ENCODE measurements at places on chromosomes 5 and 9. TPM values are rescaled to one million over a fixed set of nuclear protein-coding genes. Genes with fewer than 3 reads are reported as not detected.
A peak's percentile ranks its signal among the peaks of the same experiment; 100 is the strongest.

DNA sequence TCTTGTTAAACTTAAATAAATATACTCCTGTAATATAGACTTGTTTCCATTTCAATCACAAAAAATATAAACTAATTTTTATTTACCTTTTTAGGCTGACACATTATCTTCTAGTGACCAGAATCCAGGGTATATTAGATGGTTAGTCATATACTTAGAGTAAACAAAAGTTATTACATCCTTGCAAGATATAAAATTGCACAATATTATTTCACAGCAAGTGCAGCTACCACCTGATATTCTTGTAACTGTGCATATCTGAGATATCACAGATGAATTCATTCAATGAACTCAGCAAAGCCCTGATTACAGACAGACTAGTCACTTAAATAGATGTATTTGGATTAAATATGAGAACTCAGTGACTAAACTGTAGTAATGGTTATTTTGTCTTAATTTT lies 25.6 kb upstream of the ARRDC3 start:
- DNase-seq = peak; percentile 66

GRCh38 chr9:135275571-135276289 lies 188.3 kb downstream of the OLFM1 start:
- no peak for DNase-seq

PCDHB8 gene
- 0.40 TPM for total RNA-seq

- no peak for DNase-seq
These were observed 31.9 kb downstream of the SLC12A7 start for GRCh38 chr5:1079961-1080360.

DNA sequence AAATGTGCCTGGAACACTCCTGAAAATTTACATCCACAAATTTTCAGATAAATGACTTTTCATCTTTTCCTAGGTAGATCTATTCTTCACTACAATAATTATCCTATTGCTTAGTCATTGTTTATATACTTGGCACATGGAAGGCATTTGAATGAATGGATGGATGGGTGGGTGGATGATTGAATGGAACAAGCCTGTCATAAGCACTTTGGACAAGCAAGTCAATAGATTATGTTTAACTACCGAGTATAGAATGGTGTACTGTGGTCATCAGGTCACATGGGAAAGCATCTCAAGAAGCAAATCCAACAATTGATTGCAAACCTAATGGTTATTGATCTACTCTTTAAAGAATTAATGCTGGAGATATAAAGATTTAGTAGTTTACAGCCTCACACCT lies 114.4 kb upstream of the DMRTA1 start:
- peak; percentile 22 for DNase-seq

FOXD4L4 gene
- total RNA-seq = not detected

DNA sequence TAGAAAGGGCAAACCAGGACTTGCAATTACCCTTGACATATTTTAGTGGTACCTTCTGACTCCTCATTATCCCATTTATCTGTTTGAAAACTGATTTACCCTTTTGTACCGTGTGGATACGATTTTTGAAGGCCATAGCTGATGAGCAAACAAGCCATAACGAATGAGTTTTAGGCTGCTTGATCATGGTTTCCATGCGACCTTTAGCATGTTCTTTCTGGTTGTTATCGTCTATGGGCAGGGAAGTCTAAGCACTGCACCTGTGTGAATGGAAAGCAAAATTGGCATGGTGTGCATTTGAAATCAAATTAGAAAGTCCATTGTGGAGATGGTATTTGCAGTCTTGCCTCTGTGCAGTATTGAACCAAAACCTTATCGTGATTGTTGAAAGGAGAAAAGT lies 127.7 kb downstream of the TLE4 start:
- DNase-seq = no peak

- DNase-seq = no peak
These were observed 11.1 kb upstream of the RALGDS start for GRCh38 chr9:133132174-133132573.

SLC6A7 gene
- 0.35 TPM for total RNA-seq

CCNI2 gene
- not detected for total RNA-seq

DNA sequence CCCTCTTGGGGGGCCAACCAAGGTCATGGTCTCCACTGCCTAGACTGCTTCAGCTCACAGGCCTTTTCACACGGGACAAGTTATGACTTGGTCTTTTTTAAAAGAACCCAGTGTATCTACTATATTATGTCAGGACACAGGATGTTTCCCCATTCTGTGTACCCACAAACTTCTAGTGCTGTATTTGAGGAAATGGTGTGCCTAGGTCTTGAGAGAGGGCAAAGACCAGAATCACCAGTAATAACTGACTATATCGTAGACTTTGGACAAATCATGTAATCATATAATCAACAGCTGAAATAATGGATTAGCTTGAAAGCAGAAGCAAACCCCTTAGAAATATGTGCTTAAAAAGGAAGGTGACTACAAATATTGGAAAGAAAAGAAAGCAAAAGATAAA lies 133.3 kb downstream of the ARL15 start:
- no peak for DNase-seq

DNA sequence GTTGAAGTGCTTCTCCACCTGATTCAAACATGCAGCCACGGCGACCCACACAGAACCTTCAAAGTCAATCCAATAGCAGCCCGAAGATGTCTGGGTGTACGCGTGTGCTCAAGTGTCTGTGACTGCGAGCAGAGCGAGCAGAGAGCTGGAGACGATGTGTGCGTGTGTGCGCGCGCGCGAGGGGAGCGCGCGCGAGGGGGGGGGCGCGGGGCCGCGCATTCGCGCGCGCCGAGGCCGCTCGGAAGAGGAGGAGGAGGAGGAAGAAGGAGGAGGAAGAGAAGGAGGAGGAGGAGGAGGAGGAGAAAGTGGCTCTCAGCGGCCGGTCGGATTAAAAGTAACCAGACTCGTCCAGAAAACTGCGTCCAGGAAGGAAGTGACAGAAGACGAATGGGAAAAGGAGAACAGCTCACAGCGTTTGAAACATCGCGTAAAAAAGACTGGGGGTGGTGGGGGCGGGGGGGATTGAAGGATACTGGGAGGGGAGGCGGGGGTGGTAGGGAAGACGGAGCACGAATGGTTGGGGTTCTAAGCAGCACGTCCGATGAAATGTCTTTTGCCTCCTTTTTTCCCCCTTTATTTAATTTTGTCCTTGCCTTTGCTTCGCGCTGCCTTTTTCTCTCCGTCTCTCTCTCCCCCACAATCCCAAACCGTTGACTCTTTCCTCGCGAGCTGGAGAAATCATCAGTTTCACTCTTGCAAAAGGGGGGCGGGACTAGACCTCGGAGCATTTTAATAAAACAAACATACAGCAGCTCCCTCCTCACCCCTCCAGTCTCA lies at the start of gene MEF2C:
MEF2C (minus strand) TSS at position 126 of the 777 bp plus-strand sequence. CDS start 59,396 bp downstream, outside the sequence.
- peak; percentile 83 for DNase-seq

FBLL1 gene
- 0.07 TPM for total RNA-seq

FRRS1L gene
- not detected for total RNA-seq

IRX4 gene
- not detected for total RNA-seq

- DNase-seq = no peak
These were observed 51.2 kb downstream of the SLC36A1 start for GRCh38 chr5:151498395-151499155.

DNA sequence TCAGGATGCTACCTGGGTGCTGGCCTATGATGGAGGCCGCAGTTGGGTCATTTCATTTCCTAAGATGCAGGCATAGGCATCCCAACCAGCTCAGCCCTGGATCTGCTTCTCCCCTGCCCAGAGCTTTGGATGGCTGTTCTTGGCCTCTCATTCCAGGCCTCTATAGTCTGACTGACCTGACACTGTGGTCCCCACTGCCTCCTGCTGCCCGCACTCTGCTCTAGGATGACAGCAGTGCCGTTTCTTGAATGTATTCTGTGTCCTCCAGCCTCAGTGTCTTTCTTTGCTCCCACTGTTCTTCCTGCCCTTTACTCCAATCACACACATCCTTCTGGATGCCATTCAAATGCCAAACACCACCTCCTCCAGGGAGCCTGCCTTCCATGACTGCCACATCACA lies 235.7 kb downstream of the HSPA4 start:
- DNase-seq = peak; percentile 53

DNA sequence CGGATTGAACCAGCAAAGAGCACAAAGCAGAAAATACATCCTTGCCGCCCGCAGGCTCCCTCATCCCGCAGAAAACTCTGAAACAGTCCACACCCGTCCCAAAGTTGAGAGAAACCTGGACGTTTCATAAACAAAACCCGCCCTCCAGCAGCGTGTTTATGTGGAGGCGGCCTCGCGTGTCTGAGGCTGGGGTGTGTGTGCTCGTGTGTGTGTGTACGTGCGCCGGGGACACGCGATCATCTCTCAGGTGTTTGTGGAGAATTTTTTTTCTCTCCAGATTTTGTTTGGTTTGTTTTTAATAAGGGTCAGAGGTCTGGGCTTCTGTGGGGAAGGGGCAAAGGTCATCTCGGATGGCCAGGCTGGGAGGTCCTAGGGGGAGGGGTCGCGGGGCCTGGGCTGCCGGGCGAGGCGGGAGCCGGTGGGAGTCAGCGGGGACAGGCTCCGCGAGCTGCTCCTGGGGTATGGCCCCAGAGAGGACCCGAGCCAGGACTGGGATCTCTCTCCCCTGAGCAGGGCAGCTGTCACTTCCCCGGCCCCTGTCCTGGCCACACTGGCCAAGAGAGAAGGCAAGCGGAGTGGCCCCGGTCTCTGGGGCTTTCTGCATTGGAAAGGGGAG lies 206.4 kb downstream of the C9orf50 start:
- no peak for DNase-seq

DRD1 gene
- total RNA-seq = not detected

GRCh38 chr5:37724395-37725125 lies 115.3 kb downstream of the GDNF start:
- DNase-seq = peak; percentile 66

ADCY2 gene
- total RNA-seq = not detected

DNA sequence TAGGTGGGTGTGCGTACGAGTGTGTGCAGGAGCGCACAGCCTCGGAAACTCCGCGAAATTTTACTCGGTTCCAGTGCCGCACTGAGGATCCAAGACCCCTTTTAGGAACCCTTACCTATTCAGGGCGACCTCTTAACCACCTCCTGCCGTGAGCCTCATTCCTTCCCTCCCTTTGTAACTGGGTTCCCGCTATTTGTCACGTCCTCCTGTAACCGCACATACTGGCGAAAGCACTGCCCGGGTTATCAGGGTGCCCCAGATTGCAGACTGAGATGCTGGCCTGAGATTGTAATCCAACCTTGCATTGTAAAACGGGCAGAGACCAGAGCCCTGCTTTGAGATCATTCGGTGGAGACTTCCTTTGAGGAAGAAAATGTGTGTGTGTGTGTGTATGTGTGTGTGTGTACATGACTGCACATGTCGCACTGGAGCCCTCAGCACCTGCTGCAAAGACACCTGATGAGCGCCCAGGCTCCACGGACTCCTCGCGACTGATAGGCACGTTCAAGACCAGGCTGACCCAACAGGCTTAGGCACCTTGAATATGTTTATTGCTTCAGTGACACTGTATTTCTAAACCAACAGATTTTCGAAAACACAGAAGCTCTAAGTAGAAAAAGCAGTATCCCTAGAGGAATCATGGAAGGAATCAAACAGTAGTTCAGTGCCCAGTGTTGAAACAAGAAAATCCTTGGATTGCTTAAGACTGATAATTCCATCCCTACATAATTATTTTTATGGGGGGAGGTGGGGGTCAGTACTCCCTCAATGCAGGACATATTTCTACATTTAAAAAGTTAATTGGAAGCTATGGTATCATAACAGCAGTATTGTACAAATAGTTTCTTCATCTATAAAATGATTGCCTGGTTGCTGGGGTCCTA lies 86.5 kb upstream of the TNFAIP8 start:
- DNase-seq = peak; percentile 38

Measured in PC-3 (cell line).